ENCODE measurements at places on chromosomes 2 and 18.

DNA sequence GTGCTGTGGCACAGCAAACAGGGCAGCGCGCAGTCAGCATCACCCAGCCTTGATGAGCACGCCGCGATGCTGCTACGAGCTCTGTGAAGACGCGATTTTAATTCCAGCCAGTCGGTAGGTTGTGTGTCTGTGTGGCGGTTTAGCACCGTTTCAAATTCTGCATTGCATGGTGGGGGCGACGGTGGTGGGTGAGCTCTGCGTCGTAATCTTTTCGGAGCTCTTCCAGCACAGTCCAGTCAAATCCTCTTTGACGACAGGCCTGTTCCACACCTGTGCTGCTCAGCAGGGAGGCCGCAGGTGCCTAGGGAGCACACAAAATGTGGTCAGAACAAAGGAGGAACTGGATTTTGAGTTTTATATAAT lies 8.6 kb downstream of the ALLC start:
- DNase-seq: no peak

- DNase-seq: no peak
These were observed 475.2 kb upstream of the UBE2E3 start for GRCh38 chr2:180505203-180505602.

- DNase-seq: no peak
These were observed 28.3 kb upstream of the MRO start for GRCh38 chr18:50848061-50848551.

- DNase-seq: no peak
These were observed 224.3 kb downstream of the NDUFA10 start for GRCh38 chr2:239800785-239801386.

- no peak for DNase-seq
These were observed 77.4 kb downstream of the ABCA12 start for GRCh38 chr2:215060861-215061536.

DNA sequence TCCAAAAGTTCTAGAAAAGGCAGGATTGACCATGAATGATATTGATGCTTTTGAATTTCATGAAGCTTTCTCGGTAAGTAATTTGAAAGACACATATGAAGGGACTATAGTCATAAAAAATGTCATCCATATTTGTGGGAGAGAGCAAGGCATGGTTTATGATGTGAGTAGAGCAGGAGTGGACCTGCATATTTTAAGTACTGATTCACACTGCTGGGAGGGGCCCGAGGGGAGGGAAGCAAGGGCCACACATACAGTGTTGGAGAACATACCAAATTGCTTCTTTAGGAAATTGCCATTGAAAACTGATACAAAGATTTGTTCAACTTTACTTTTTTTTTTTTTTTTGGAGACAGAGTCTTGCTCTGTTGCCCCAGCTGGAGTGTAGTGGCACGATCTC lies 39.4 kb downstream of the HADHB start:
- DNase-seq: no peak

- DNase-seq: peak; percentile 47
These were observed 73.4 kb downstream of the ACTR2 start for GRCh38 chr2:65300761-65301711.

- DNase-seq: no peak
These were observed 733.5 kb downstream of the SOCS6 start for GRCh38 chr18:71022389-71022788.

DNA sequence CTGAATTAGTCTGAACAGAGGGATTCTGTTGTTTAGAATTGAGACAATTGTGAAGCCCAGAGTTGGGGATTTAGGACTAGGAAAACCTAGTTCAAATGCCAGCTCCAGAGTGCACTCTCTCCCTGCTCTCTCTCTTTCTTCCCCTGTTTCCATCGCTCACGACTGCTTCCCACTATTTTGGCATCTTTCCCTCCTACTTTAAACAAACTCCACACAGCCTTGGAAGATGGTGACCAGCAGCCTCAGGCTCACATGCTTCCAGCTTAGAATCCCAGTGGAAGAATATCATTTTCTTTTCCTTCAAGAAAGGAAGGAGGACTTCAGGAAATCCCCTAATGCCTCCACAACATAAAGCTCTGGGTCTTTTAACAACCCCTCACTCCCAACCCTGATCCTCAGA lies 6.1 kb upstream of the DNMT3A start:
- DNase-seq: no peak

GRCh38 chr2:14322306-14322705 lies 310.2 kb upstream of the LRATD1 start:
- DNase-seq: no peak

DNA sequence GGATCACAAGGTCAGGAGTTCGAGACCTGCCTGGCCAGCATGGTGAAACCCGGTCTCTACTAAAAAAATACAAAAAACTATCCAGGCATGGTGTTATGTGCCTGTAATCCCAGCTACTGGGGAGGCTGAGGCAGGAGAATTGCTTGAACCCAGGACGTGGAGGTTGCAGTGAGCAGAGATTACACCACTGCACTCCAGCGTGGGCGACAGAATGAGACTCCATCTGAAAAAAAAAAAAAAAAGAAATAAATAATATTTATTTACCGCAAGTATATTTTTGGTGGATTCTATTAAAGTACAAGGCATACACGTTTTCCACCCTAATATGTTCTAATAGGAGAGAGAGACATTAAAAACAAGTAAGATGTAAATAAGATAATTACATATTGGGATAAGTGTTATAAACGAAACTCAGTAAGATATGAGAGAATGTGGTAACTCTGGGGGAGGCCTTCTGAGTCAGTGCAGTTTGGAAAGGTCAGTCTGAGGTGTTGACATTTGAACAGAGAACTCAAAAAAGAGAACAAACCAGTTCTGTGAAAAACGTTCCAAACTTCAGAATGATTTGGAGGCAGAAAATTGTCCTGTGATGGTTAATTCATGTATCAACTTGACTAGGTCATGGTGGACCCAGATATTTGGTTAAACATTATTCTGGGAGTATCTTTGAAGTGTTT lies 8.8 kb upstream of the POLI start:
- no peak for DNase-seq

DNA sequence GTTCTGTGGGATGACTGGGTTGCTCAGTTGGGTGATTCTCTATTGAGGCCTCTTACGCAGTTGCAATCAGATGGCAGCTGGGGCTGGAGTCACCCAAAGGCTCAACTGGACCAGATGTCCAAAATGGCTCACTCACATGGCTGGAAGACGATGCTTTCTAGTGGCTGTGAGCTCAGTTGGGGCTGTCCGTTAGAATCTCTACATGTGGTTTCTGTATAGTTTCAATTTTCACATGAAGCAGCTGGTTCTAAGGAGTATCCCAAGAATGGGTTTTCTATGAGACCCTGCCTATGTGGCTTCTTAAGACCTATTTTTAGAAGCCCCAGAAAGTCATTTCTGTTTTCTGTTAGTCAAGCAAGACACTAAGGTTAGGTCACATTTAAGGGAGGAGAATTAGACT lies 4.4 kb downstream of the XRCC5 start:
- DNase-seq: no peak

- no peak for DNase-seq
These were observed 156.5 kb upstream of the TPO start for GRCh38 chr2:1256632-1257324.

GRCh38 chr2:32278478-32278853 lies 762 bp downstream of the YIPF4 start:
- DNase-seq: no peak

DNA sequence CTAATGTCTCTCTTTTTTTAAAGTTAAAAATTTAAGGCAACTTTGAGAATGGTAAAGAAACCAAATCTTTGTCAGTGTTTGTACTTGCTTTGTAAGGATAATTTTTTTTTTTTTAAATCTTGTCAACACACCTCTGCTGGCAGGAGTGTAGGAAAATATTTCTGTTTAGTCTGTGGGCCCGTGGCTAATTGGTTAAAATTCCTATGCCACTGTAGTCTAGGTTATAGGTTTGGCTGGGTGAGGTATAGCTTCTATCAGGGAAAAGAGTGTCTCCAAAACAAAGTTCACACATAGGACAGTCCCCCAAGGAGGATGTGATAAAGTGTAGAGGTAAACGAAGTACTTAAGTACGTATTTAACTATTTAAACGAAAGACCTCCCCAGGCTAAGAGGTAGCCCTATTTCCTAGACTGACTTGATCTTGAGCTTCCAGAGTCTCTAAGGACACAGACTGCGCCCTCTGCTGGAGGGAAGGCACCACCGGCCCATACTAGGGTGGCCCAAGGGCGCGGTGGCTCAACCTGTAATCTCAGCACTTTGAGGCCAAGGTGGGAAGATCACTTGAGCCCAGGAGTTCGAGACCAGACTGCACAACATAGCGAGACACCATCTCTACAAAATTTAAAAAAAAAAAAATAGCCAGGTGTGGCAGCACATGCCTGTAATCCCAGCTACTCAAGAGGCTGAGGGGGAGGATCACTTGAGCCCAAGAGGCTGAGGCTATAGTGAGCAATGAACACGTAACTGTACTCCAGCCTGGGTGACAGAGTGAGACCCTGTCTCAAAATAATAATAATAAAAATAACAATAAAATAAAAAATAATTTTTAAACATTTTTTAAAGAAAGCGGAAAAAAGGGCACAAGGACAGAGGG lies 8.9 kb downstream of the TEX44 start:
- peak; percentile 83 for DNase-seq

DNA sequence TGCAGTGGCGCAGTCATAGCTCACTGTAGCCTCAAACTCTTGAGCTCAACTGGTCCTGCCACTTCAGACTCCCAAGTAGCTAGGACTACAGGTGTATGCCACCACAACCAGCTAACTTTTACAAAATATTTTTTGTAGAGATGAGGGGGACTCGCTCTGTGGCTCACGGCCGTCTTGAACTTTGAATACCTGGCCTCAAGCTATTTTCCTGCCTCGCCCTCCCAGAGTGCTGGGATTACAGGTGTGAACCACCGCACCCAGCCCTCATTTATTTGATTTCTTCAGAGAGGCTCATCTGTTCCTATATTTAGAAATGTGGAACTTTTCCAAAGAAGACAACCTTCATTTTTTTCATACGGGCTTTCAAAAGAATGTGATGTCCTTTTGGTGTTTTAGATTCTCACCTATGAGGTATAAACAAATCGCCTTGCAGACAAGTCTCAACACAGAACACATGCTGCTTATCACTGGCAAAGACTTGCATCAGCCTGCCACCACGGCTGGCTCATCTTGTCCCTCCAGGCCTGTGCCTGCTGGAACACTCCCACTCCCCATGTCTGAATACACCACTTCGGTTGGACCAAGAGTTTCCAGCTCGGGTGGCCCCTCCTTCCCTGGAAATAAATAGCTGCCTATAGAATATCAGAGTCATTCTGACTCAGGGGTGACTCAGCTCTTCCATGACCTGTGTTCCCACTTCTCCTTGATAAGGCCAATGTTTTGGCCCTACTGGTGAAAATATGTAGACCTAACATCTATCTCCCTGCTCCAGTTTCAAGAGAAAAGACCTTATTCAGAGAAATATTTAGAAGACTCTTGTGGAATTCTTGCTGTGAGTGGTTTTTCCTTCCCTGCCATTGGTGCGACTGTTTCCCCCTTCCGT lies 202.6 kb downstream of the TGIF1 start:
- DNase-seq: no peak

GRCh38 chr18:43012951-43013350 lies 102.5 kb downstream of the RIT2 start:
- no peak for DNase-seq

- no peak for DNase-seq
These were observed 74.9 kb upstream of the WDR75 start for GRCh38 chr2:189366349-189366748.

DNA sequence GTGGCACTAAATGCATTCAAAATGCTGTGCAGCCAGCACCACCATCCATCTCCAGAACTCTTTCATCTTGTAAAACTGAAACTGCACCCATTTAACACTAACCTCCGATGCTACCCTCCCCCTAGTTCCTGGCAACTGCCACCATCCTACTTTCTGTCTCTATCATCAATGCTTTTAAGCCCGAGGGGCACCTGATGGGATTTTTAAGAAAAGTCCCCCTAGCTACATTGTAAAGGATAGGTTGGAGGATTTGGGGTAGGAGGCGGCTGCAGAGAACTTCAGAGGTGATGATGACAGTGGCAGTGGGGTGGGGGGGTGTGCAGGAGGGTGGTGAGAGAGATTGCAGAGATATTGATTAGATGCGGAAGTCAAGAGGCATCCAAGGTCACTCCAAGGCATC lies 10.8 kb upstream of the YWHAQ start:
- DNase-seq: peak; percentile 29

DNA sequence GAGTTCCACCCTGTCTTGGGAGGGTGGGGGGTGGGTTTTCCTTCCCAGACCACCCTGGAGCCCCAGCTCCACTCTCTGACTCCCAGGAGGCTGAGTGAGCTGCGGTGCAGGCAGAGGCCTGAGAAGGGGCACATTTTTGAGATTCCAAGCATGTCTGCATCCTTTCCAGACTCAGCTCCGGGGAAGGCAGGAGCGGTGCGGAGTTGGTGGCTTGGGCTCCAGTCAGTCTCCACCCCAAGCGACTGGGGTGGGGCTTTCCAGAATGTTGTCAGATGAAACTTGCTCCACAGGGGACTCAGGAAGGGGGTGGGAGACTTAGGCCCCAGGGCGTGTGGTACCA lies 44.2 kb upstream of the HS6ST1 start:
- DNase-seq: no peak

DNA sequence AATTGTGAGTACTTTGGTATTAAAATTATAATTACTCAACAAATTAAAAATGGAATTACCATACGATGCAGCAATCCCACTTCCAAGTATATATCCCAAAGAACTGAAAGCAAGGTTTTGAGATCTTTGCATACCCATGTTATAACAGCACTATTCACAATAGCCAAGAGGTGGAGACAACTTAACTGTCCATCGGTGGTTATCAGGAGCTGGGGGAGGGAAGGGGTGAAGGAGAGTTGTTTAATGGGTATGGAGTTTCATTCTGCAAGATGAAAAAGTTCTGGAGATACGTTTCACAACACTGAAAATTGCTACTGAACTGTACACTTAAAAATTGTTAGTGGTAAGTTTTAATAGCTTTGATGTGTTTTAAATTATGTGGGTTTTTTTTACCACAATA lies 25.7 kb downstream of the RAB10 start:
- no peak for DNase-seq

DNA sequence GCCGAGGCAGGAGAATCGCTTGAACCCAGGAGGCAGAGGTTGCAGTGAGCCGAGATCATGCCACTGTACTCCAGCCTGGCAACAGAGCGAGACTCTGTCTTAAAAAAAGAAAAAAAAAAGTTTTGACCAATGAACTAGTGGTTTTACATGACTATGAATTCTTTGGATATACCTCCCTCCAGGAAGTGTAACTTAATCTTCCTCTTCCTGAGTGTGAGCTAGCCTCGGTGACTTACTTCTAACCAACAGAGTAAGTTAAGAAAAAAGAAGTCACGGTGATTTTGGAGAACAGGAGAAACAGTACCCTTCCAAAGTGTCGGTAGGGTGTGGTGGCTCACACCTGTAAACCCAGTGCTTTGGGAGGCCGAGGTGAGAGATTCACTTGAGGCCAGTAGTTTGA lies 7.1 kb downstream of the TIA1 start:
- no peak for DNase-seq

DNA sequence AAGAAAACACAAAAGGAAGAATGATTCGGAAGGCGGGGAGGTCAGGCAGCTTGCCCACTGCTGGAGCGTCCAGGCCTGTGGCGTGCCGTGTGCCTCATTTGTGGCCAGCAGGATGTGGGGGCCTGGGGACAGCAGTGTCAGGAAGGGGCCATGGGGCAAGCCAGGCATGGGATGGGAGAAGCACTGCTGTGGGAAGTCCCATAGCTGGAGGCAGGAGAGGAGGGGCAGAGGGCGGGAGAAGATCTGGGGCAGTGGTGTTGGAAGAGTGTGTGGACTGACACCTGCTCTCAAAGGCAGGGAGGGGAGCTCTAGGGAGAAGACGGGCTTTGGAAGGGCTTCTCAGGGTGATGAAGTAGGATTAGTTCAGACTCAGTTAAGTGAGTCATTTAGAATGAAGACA lies 133.7 kb downstream of the ACOXL start:
- DNase-seq: no peak

GRCh38 chr2:169714699-169715098 lies 18.9 kb upstream of the KLHL23 start:
- no peak for DNase-seq
